ENCODE measurements at places on chromosomes 5 and 9.

GRCh38 chr5:62333250-62333794, 27.3 kb downstream of the KIF2A start:
- no peak for DNase-seq

- DNase-seq, result no peak
Observed at GRCh38 chr5:135429301-135430134, 17.6 kb downstream of the DCANP1 start.

DNA sequence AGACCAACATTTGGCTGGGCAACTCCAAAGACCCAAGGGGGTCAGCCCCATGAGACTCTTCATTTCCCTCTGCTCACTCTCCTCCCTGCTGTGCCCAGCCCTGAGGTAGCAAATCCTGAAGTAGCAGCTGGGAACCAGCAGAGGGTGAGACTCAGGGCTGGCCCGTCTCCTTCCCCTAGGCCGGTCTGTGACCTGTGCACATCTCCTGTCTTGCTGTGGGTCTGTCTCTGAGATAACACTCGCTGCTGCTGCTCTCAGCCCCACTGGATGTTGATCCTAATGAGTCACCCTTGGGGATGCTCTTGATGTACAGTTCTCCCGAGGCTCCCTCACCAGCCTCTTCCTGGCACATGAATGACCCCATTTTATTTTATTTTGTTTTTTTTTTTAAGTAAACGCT, 7.3 kb upstream of the OR2V1 start:
- DNase-seq, result no peak

GRCh38 chr5:71903808-71904207, 184.7 kb downstream of the CARTPT start:
- no peak for DNase-seq

DNA sequence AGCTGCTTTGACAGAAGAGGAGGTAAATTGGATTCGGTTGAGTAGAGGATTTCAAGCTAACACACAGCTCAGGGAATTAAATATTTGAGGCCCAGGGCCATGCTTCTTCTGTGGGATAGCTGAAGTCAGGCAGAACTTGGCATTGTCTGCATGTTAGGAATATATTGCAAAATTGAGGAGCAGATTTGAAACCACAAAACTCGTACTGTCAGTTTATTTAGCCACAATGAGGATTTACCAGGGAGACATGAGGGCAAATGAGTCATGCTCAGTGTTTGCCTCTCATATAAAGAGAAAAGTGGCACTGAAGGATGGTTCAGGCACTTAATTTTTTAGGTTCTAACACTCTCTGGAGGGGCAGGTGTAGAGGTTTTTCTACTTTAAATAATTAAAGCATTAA, 83.0 kb upstream of the PRLR start:
- peak; percentile 33 for DNase-seq

DNA sequence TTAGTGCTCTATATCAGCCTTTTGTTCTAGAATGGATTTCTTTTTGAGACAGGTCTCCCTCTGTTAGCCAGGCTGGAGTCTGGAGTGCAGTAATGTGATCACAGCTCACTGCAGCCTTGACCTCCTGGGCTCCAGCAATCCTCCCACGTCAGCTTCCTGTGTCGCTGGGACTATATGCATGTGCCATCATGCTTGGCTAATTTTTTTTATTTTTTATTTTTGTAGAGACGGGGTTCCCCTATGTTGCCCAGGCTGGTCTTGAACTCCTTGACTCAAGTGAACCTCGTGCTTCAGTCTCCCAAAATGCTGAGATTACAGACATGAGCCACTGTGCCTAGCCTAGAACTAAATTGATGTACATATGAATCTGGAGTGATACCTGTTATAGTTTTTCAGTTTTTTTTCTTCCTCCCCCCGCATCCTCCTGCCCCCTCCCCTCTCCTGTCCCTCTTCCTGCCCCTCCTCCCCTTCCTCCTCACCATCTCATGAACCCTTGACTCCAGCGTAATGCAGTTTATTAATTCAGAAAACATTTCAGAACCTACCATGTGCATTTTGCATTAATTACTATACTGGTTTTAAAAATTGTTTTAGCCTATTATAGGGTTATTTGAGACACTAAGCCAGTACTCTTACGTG, 37.4 kb upstream of the TNFAIP8 start:
- DNase-seq, result no peak

- DNase-seq, result no peak
Observed at GRCh38 chr5:138832218-138832617, 42.9 kb downstream of the LRRTM2 start.

GRCh38 chr9:125438506-125439433, 177.1 kb downstream of the GAPVD1 start:
- no peak for DNase-seq

GRCh38 chr9:4465910-4466309, 24.4 kb upstream of the SLC1A1 start:
- no peak for DNase-seq

GRCh38 chr5:109769597-109770291, 80.0 kb downstream of the MAN2A1 start:
- DNase-seq, result no peak

- DNase-seq, result peak; percentile 55
Observed at GRCh38 chr9:109806506-109807115, 26.6 kb downstream of the PALM2AKAP2 start.
